Fibroblast of skin of back (primary cell): ENCODE measurements at places on chromosomes 5 and 9.

DNA sequence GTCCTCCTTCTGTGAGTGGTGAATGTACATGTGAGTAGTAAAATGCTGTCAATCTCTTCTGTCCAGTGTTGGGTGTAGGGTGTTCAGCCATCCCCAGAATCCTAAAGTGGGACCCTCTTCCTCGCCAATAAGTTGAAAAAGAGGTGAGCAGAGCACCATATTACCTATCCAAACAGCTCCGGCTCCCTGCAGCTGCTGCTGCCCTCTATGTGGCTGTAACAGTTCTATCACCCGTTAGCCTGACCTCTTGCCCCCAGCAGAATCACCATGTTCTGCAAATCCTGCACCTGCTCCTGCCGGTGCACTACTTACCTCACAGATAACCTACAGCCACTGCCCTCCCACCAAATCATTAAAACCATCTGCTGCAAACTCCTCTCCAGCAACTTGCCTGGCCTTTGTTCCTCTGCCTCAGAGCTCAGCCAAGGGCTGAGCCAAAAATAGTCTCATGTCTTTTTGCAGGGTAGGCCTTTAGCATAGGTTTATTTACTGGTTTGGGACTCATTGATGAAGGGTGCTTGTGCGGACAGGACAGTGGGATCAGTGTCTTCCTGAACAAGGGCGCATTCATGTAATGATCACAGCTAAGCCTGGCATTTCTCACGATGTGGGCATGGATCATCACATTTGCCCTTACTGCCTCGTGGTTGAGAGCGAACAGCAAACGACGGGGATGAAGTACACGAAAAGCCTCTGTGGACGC, 49.6 kb upstream of the CCL21 start:
- no peak for DNase-seq

GRCh38 chr5:144206141-144206540, 35.5 kb downstream of the KCTD16 start:
- DNase-seq = peak; percentile 46

GRCh38 chr9:110076894-110077725, 130.8 kb downstream of the C9orf152 start:
- peak; percentile 89 for DNase-seq

DNA sequence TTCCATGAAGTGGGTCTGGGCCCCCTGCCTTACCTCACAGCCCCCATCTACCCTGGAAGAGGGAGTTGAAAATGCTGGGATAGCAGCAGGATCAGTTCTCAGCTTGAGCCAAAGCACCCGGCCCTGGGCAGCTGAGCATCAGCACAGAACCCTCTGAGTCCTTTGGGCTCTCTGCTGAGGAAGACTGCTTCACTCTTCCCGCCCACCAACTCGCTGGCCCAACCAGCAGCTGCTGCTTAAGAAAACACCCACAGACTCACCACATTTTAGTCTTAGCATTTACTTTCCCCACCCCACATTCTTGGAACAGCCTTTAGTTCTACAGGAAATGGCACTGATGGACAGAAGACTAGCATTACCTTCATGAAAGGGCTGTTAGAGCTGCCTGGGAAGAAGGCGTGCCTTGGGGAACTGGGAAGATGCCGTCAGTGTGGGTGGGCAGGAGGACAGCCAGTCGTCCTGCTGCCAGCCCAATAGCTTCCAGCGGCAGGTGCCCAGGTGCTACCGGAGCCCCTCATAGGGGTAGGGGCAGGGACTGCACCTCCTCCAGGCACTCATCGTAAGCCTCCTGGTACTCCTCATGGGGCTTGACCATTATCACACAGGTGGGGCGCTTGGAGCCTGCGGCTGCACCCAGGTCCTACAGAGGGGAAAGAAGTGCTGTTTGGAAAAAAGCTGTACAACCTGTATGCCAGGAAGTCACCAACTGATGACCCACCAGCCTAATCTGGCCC, 4.3 kb downstream of the NHP2 start:
- DNase-seq = no peak

DNA sequence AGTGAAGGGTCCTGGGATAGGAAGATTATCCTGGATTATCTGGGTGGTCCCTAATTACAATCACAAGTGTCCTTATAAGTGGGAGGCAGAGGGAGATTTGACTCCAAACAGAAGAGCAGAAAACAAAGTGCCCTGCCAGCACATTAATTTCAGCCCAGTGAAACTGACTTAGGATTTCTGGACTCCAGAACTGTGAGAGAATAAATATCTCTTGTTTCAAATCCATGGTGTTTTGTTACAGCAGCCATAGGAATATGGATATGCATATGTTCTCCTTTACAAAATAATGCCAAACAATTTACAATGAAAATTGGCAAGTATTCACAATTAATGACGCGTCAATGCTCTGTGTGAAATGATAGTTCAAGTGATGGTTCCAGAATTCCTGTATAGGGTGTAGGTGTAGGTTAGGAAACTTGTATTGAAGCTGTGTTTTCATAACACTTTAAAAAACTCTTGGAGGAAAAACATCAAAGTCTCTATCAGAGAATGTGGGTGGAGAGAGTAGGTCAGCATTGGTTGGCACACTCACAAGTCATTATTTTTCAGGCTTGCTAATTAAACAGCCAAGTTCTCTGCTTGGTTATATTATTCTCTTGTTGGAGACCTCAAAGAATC, 19.9 kb upstream of the PLPP1 start:
- DNase-seq = no peak

DNA sequence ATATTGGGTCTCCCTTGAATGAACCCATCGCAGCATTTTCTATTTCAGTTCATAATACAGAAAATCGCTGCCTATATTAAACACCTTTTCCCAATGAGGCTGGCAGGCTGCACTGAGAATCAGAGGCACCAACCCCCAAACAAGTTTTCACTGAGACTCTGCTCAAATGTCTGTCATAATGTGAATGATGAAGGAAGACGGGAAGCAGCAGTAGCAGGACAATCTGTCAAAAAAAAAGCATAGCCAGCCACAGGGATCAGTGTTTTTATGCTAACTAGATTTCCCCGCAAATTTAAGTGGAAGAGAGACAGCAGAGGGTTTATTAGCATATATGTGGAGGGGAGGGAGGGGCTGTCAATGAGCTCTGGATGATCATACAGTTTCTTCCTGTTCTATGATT, 162.7 kb upstream of the PDE4D start:
- DNase-seq = no peak

GRCh38 chr9:131703697-131704096, 36.2 kb downstream of the RAPGEF1 start:
- DNase-seq = no peak

DNA sequence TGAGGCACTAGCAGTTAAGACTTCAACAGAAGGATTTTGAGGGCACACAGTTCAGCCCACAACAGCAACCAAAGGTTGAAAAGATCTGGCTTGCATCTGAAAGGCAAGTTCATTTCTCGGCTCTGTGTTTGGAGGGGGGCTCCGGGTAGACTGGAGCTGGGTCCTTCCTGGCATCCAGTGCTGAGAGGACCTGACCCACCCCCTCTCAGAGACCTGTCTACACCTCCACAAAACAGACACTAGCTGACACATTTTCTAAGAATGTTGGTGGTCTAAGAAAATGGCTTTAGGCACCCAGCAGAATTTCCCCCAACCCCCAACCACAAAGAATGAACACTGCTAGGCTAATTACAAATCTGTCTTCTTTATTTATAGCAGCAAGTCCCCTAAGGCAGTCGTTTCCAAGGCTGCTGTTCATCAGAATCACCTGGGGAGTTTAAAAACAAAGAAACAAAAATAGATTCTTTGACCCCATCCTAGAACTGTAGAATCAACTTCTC, 6.2 kb upstream of the PTCH1 start:
- DNase-seq = no peak
